ENCODE measurements at places on chromosomes 6 and 20.

GRCh38 chr6:17890309-17890708, 97.1 kb downstream of the KIF13A start:
- no peak for DNase-seq

GRCh38 chr20:11051136-11051535, 377.3 kb upstream of the JAG1 start:
- DNase-seq, result no peak

- DNase-seq, result no peak
Measured at GRCh38 chr6:14544666-14545065, 427.1 kb downstream of the CD83 start.

DNA sequence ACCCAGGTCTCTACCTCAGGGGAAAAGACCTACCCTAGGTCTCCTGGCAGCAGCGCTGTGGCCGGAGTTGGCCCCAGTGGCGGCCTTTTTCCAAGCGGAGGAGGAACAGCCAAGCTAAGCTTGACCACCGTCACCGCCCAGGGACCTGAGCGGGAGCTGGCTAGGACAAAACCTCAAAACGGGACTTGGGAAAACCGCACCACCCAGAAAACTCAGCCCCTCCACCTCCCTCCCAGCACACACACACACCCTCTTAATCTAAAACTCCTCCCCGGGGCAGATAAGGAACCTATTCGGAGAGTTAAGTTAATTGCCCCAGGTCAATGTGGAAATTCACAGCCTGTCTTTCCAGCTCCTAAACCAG, 2.7 kb upstream of the TRERF1 start:
- DNase-seq, result no peak
